ENCODE measurements at places on chromosomes 6 and 20.

DNA sequence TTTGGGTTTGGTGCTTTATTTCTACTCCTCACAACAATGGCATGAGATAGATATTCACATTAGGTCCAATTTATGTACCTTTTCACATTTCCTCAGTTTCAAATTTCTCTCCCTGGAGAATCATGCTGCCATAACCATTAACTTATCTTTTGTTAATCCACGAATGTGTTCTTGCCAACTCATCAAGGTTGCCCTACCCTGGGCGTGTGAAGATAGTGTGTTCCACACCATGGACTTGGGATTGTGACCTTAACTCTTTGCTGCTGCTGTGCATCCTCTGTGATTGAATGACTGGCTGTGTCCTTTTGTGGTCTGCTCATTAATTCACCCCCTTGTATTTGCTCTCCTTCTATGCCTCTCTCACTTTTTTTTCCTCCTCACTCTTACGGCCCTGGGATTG is 34.2 kb upstream of the SNRPB2 start:
- no peak for DNase-seq

GRCh38 chr6:168309997-168310396 is 9.6 kb downstream of the DACT2 start:
- no peak for DNase-seq

- DNase-seq: no peak
Observed at GRCh38 chr20:24958506-24959385, 9.7 kb downstream of the CST7 start.

GRCh38 chr6:118589649-118590365 is 41.7 kb downstream of the PLN start:
- no peak for DNase-seq

DNA sequence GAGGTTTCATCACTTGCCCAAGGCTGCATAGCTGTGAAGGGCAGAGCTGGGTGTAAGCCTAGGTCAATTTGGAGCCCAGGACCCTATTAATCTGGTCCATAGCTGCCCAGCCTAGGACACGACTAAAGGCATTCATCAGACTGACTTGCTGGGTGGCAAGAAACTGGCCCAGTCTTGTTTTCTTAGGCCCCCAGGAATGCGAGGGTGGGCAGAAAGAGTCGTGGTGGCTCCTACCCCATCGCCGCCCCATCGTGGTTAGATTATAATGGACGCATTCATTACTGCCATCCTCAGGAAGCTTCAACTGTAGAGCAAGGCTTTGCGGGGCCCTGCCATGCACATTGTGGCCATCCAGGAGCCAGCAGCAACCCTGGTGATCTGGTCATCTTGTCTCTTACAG is 16.1 kb downstream of the DYNLRB1 start:
- no peak for DNase-seq

- no peak for DNase-seq
Observed at GRCh38 chr20:62580733-62581132, 61.6 kb upstream of the SLCO4A1 start.

DNA sequence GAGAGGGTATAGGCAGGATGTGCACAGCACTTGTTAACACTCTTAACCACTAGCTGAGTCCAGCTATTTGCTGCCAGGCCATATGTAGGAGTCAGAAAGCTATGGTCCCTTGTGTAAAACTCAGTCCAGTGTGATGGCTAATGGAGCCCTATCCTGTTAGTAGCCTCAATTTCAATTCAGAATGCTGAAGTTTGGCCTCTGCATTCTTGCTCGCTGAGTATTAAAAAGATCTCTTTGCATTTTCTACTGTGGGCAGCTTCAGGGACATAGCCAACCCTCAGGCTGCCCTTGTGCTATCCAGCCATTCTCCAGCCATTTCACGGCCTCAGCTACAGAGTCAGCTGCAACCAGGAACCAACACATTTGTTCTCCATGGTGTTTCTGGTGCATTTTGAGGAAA is 92.5 kb downstream of the SPTLC3 start:
- DNase-seq: no peak

DNA sequence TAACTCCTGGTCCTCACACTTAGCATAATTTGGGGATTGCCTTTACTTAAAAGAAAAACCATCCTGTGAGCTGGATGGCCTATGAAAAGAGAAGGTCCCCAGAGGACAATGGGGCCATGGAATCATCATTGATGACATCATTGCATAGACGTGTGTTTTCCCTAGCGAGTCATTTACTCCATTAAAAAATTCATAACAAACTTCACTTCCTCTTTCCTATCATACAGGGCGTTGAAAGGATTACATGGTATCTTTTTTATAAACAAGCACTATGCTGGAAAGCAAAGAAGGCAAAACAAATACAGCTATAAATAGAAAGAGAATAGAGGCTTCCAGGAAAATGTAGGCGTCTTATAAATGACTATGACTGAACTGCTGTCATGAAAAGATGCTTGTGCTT is 11.3 kb upstream of the COL12A1 start:
- no peak for DNase-seq

GRCh38 chr20:62860924-62861691 is 514 bp downstream of the TCFL5 start:
- no peak for DNase-seq

DNA sequence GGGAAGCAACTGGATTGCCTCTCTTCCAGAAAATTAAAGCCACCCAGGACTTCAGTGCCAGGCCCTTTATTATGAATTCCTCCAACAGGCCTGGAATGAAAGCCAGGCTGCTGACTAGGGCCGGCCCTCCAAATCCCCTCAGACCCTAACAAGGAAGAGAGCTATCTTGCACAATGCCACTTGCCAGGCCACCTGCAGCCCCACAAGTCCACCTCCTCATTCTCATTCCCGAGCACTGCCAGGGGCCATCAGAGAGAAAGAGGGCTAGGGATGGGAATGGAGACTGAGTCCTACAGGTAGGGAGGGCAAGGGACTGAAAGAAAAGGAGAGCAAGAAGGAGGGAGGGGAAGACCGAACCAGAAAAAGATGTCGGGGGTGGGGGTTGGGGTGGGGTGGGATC is 86.5 kb downstream of the MRPL14 start:
- DNase-seq: no peak

DNA sequence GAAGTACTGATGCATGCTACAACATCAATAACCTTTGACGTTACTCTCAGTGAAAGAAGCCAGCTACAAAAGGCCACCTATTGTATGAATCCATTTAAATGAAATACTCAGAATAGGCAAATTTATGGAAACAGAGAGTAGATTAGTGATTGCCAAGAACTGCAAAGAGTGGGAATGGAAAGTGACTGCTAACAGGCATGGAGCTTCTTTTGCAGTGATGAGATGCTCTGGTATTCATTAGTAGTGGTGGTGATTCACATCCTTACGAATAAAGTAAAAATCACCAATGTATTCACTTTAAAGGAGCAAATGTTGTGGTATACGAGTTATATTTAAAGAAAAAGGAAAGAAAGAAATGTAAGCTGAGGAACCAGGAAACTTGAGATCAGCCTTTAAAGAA is 126.8 kb upstream of the SAMD5 start:
- no peak for DNase-seq

- DNase-seq: no peak
Observed at GRCh38 chr20:37804584-37805566, 98.1 kb upstream of the VSTM2L start.

DNA sequence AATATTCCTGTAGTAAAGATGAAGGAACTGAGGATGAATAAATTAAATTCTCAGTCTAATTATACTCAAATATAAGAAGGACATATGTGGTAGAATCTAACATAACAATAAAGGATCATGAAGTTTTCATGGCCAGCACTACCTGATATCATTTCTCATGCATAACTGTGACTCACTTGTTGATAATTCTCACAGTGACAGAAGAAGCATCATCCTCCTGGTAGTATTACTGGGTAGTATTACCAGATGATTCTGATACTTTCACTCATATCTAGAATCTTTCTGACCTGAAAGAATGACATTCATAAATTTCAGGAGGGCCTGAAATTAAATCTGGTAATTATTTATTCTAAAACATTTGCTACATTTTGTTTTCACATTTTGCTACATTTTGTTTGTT is 1375.0 kb downstream of the EPHA7 start:
- no peak for DNase-seq

DNA sequence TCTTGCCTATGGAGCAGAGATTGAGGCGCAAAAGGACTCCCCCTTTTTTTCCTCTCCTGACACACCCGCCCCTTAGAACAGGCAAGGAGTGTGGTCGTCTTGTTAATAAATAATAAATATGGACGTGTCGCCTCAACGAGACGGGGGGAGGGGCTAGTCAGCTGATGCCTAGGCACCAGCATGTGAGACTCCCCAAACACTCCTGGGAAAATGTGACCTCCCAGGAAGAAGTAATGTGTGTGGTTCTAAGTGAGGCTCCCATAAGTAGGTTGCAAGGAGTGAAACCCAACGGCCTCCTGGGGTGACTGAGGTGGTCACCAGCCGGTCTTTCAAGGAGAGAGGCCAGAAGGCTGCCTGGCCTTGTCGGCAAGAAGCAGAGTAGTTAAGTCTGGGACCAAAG is 1.1 kb upstream of the FAXC start:
- no peak for DNase-seq

DNA sequence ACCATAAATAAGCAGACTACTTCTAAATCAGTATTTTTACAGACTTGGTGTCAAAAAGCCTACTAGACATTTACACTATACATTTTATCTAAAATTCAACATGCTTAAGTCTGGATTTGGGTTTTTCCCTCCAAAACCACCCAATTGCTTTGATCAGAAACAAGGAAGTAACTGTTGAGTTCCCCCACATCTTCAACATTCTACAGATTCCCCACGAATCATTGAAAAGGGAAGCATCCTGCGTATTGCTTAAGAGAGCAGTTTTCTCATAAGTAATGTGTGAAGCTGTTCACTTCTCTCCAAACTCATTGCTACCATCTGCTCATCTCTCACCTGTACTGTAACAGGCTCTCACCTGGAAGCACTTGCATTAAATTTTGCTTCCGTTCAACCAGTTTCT is 36.4 kb upstream of the RNF144B start:
- DNase-seq: no peak

GRCh38 chr20:4835244-4836177 is 113.8 kb downstream of the PRND start:
- no peak for DNase-seq

Measured in NCI-H748 treated with DMSO at 0.1 percent for 48 hours (cell line).